Stimulated activated CD4-positive, alpha-beta T cell treated with anti-CD3 and anti-CD28 coated beads, Interleukin-4, amount 100 ng/mL, for 1 hour (primary cell): ENCODE measurements at places on chromosomes 6 and 20.

DNA sequence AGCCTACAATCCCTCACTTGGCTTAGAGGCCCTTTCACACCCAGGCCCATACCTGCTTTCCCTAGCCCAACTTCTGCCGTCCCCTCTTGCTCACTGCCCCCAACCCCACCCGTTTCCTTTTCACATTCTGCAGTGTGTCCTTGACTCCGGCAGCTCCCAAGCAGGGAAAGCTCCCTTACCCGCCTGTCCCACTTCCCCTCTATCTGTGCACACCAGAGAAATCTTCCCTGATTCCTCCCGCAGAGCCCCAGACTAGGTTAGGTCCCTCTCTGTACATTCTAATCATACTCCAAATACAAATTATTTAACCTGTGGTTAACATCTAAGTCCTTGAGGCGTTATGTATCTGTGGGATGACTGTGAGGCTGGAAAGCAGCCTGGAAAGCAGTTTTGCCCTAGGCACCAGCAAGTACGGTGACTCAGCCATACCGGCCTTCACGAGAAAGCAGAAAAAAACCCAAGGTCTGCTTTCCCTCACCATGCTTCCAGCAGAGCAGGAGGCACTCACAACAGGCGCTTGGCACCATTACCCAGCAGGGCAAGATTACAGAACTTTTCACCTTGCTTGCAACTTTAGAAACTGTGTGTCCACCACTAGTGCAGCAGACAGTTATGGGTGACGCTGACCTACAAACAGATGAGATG is 22.3 kb downstream of the ELOVL5 start:
- no peak for DNase-seq

GRCh38 chr6:44309092-44309491 is 4.1 kb downstream of the AARS2 start:
- no peak for DNase-seq

DNA sequence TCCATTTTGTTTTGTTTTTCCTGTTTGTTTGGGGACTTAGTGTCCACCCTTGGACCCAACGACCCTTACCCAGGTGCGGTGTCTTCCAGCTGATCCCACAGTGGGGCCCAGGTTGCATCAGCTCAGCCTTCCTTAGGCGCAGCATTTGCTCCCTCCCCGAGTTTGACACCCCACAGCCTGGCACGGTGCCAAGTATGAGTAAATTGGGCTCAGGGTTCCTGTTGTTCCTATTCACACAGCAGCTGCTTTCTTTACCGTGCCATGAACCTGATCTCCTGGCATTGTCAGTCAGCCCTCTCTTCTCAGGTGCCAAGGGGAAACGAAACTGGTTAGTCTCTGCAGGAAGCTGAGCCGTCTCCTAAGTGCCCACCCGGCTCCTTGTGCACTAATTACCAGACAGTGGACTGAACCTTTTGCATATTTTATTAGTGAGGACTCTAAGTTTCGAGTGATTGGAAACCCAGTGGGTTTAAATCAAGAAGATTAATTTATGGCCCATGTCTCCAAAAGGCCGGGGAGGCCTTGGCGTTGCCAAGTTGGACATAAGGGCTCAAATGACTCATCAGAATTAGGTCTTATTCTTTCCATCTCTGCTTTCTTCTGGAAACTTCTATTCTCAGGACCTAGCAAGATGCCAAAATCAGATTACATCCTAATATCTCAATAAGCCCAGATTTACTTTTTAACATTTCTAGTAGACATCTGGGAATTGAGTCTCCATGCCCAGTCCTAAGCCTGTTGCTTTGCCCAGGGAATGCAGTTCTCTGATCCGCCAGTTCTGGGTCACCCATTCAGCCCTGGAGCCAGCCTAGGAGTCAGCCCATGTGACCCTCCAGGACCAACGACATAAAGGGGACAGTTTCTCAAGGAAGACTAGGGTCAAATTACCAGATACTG is 68.8 kb downstream of the TSHZ2 start:
- DNase-seq = no peak

GRCh38 chr20:58497076-58497641 is 18.0 kb downstream of the APCDD1L start:
- DNase-seq = no peak

DNA sequence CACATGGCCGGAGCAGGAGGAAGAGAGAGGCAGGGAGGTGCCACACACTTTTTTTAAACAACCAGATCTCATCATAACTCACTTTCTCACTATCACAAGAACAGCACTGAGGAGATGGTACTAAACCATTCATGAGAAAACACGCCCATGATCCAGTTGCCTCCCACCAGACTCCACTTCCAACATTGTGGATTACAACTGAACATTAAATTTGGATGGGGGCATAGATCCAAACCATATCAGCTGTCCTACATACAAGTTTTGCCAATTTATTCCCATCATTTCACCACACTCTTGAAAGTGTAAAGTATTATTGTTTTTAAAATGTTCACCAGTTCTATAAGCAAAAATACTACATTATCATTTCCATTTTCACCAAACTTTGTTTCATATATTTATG is 33.9 kb upstream of the VGLL2 start:
- DNase-seq = no peak

DNA sequence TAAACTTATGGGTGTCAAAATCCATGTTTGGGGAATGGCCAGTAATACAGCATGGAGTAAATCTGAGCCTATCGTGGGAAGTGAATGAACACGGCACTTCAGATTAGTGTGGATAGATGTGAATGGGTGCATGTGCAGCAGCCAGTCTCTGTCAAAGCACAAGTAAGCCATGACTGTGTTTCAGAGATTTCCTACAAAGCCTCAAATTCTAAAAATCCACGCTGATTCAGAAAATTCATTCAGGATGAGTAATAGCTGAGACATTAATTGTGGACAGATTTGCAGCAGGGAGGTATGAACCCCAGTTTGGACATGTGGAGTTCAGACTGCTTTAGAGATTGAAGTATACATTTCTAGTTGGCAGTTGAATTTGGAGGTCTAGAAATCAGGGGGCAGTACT is 115.1 kb downstream of the QKI start:
- no peak for DNase-seq

GRCh38 chr6:83985308-83985713 is 48.3 kb upstream of the MRAP2 start:
- DNase-seq = no peak

DNA sequence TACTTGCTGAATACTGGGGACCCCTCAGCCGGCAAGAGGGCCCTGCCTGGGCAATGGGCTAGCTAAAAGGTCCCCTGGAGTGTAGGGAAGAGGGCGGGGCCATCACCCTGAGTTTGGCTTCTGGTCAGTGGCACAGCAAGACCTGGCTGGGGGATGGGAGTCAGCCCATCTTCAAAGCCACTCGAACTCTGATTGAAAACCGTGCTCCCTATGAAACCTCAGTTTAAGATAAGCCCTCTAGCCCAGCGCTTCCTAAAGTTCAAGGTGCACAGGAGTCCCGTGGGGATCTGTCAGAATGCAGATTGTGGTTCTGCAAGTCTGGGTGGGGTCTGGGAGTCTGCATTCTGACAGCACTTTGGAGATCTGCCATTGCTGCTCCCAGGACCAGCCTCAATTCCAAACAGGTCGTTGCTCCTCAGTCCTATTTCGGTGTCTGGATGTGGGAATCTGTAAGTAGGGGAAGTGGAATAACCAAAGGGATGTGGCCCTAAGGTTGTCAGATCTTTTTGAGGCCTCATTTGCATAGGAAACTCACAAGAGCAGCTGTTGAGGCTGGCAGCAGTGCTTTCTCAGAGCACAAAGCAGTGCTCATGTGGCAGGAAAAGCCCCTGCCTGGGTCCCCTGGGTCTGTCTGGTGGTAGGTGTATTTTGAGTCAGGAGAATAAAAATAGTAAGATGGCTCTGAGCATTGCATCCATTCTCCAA is 85.3 kb upstream of the SCP2D1 start:
- no peak for DNase-seq

DNA sequence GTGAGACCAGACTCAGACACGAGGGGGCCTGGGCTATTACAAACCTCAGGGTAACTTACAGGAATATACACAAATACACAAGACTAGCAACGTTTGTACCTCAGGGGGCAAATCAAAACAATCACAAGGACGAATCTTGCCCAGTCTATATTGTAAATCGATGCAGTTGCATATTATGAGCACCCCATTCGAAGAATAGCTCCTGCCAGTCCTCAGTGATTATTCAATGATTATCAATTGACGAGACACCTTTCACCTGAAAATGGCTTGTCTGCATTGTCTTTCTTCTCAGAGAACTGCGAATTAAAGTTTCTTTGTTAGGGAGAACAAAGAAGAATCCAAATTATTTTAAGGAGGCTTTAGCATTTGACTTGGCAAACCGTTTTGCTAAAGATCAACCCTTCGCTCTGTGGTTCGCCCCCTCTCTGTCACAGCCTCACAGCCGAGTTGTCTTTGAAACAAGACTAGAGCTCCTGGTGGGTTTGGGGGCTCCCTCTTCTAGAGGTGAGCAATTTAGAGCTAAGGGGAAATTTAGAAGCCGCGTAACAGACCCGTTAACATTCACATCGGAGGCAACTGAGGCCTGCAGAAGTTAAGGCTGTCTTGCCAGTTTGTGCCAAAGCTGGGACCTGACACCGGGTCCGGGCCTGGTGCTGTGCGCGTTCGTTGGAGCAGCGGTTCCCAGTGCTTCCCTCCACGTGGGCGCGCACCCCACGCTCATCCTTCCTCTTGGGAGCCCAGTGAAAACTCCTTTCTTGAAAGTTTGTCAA is 24.9 kb upstream of the MAP3K7 start:
- no peak for DNase-seq

DNA sequence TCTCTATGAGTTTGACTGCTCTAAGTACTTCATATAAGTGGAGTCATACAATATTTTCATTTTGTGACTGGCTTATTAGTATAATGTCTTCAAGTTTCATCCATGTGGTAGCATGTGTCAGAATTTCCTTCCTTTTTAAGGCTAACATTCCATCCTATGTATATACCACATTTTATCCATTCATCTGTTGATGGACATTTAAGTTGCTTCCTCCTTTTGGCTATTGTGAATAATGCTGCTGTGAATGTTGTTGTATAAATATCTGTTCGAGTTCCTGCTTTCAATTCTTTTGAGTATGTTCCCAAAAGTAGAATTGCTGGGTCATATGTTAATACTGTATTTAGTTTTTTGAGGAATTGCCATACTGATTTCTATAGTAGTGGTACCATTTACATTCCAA is 79.5 kb downstream of the PTPRA start:
- no peak for DNase-seq
